ENCODE measurements at places on chromosomes 4 and X.

DNA sequence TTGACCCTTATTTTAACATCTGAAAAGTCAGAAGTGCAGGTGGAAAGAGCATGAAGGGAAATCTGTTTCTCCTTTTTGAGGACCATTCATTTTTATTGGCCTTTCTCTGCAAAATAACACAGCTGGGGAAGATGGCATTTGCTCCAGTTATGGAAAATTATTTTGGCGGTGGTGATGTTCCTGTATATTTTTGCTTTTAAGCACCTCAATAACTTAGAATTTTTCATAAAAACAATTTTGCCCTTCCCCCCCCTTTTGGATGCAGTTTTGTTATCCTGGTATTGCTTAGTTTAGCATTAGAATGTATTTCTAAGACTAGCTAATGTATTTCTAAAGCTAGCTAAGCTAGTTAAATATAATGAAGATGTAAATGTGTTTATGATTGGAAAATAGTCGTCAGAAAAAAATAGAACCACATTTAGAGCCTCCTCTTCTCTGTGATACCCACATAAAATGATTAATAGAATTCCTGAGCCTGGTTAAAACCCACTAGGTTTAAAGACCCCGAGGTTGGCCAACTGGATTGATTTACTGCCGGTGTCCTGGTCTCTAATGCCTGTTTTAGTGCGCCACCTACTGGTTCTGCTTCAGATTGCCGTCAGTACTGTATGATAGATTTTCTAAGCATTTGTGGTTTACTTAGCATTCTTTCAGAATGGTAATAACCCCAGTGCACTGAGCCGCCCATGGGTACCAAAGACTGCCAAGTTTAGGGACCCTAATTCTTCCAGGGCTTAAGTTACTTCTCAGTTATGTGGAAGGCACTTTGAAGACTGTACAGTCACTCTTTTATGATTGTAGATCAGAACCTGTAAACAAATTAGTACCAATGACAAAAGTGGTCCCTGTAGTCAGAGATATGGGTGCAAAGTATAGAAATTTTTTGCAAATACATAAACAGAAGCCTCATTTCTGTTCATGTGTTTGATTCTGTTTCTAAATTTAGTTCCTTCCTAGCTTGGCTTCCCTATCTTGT is 11.4 kb downstream of the KLF3 start:
- H3K4me3 ChIP-seq, result peak overlapping the region; percentile 46
- H3K4me1 ChIP-seq, result peaks cover 82% of the 10 kb centered on the region
- DNase-seq, result peak; percentile 95
- H3K27ac ChIP-seq, result peak overlapping the region; percentile 66

- no peaks in the 10 kb centered on the region for H3K4me1 ChIP-seq
- no peak overlapping the region for H3K4me3 ChIP-seq
- DNase-seq, result no peak
- peaks cover 26% of the 10 kb centered on the region for H3K27me3 ChIP-seq
- H3K27ac ChIP-seq, result no peak overlapping the region
- no peaks in the 10 kb centered on the region for H3K36me3 ChIP-seq
These were observed 887 bp upstream of the IL1RAPL2 start for GRCh38 chrX:104564921-104565703.

DNA sequence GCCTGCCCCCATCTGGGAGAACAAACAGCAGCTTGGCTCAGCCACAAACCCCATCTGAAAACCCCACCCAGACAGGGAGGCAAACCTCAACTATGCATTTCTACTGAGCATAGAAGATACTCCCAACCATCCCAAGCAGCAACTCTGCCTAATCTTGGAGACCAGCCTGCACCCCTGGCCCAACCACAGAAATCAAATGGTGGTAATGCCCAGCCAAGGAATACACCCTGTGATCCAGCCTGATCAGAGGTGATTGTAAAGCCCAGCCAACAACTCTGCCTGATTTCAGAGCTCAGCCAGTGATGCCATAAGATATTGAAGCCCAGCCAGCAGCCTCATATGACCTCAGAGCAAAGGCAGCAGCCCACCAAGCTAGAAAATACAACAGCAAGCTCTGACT is 19.8 kb downstream of the TMLHE start:
- peaks cover 2% of the 10 kb centered on the region for H3K4me1 ChIP-seq
- H3K4me3 ChIP-seq, result no peak overlapping the region
- no peaks in the 10 kb centered on the region for H3K27me3 ChIP-seq
- no peak overlapping the region for H3K27ac ChIP-seq

DNA sequence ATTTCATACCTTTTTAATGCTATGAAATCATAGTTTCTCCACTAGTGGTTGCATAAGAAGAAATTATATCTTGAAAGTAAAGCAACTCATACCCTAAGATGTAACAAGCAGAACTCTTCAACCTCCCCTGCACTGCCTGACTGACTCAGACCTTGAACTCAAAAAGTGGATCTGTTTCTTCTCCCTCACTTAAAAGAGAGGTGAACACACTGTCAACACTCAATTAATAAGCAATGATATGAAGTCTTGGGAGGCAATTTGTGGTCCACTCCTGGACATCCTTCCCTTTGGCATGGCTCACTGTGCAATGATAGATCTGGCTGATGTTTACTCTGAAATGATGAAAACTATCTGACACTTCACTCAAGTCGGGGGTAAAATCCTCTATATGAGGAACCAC is 282.0 kb upstream of the DKK2 start:
- H3K4me3 ChIP-seq, result no peak overlapping the region
- H3K27me3 ChIP-seq, result peaks cover 1% of the 10 kb centered on the region
- no peaks in the 10 kb centered on the region for H3K36me3 ChIP-seq

DNA sequence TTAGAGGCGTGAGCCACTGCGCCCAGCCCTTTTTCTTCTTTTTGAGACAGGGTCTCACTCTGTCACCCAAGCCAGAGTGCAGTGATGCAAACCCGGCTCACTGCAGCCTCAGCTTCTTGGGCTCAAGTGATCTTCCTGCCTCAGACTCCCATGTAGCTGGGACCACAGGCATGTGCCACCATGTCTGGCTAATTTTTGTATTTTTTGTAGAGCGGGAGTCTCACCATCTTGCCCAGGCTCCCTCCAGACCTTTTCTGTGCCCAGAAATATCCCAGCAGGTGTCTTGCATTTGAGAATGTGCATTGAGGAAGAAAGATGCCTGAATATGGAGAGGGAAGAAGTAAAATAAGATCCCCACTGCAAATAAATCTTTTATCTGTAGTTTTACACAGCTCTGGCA is 58.7 kb downstream of the PPEF2 start:
- H3K27ac ChIP-seq, result no peak overlapping the region
- peaks cover 3% of the 10 kb centered on the region for H3K4me1 ChIP-seq
- no peaks in the 10 kb centered on the region for H3K27me3 ChIP-seq
- DNase-seq, result no peak
- no peak overlapping the region for H3K4me3 ChIP-seq
- H3K36me3 ChIP-seq, result no peaks in the 10 kb centered on the region
